ENCODE measurements at places on chromosomes 12 and 14.

GRCh38 chr14:66041582-66041981 lies 444.6 kb upstream of the CCDC196 start:
- no peak for DNase-seq

- DNase-seq: no peak
These were observed 908 bp downstream of the TDP1 start for GRCh38 chr14:89956661-89957009.

GRCh38 chr14:58299401-58300330 lies 1.3 kb downstream of the ARID4A start:
- peak; percentile 40 for DNase-seq

DNA sequence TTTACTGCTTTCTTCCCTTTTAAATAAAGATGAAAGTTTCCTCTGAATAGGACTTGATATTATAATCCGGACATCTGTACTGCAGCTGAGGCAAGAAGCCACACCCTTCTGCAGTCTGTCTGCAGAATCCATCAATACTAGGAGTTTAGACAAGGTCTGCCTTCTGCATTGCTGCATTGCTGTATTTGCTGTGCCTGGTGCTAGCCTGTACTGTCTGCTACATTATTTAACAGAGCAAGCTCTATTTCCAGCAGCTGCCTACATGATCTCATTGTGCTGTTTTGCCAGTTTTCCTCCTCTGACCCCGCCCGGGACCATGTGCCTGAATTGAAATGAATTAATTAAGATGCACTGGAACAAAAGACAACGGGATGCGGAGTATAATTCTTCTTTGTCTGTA lies 1.7 kb downstream of the TUBA1A start:
- peak; percentile 53 for DNase-seq

DNA sequence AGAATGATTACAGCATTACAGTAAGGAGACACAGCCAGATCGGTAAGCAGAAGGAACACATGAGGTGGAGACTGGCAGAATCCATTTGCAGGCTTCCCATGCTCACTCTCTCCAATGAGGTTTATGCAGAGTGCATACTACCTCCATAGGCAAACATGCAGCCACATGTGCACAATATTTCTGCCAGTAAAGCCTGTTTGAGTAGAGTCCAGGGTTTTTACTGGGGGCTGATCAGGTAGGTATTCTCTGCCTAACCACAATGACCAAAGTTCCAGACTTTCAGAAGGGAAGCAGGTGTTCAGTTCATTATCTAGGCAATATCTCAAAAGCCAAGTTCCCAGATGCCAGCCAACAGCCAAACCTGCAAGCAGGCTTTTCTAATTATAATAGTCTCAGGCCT lies 31.1 kb downstream of the INTS13 start:
- peak; percentile 16 for DNase-seq

- DNase-seq: no peak
These were observed 53.7 kb downstream of the RNF34 start for GRCh38 chr12:121453629-121454028.

DNA sequence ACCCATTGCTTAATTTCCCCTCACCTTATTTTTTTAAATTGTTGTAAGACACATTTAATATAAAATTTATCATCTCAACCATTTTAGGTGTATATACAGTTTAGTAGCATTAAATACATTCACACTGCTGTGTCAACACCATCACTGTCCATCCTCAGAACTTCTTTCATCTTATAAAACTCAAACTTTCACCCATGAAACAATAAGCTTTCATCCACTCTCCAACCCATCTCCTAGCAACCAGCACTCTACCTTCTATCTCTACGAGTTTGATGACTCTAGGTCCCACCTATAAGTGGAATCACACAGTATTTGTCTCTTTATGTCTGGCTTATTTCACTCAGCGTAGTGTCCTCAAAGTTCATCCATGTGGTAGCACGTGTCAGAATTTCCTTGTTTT lies 75.5 kb downstream of the TBX3 start:
- no peak for DNase-seq

- no peak for DNase-seq
These were observed 465.5 kb upstream of the ATP2B1 start for GRCh38 chr12:90174198-90174510.

- no peak for DNase-seq
These were observed 234.9 kb upstream of the PLEKHG7 start for GRCh38 chr12:92467886-92468285.

DNA sequence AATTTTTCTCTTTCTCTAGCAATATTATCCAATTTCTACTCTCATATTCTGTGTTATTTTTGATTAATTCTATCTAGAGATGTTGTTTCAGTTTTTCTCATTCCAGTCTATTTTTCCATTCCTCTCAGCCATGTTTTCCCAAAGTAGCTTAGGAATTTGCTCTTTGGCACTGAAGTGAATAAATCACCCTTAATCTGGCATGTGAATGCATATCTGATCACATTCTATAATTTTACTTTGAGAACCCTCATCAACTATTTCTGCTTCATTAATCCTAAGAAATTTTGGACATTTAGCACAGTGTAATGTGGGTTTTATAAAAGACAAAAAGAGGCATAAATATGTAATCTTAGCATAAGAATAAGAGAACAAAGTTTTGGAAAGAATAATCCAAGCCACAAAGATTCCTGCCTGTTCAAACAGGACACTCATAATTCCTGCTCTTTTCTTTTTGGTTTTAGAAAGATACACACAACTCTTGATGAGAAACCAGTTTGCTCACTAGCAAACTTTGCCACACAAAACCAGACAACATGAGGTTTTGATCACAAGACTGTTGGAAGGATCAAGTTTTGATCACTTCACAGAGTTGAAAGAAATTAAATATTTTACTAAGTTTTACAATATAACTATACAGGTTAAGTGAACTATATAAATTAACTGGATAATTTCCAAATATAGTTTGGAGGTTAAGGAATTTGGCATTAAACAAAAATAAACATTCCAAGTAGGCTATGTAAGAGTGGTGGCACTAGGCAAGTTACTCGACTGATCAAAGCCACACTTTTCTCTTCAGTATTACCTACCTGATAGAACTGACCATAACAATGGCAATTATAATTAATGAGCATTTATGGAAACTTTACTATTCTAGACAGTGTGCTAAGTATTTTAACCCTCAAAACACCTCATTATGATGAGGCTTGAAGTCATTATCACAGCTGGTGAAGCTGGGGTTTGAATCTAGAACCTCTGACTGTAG lies 226.6 kb upstream of the TMTC1 start:
- DNase-seq: no peak

GRCh38 chr12:52916216-52916615 lies 11.3 kb upstream of the KRT8 start:
- DNase-seq: no peak

- DNase-seq: no peak
These were observed 48.1 kb upstream of the BCL11B start for GRCh38 chr14:99320105-99320572.

GRCh38 chr14:60164712-60165546 lies at the start of gene DHRS7:
DHRS7 (minus strand) TSS chr14:60165398; CDS start chr14:60165309, 89 bp downstream.
- DNase-seq: peak; percentile 85

GRCh38 chr14:98144964-98145363 lies 1127.0 kb downstream of the BCL11B start:
- DNase-seq: no peak

DNA sequence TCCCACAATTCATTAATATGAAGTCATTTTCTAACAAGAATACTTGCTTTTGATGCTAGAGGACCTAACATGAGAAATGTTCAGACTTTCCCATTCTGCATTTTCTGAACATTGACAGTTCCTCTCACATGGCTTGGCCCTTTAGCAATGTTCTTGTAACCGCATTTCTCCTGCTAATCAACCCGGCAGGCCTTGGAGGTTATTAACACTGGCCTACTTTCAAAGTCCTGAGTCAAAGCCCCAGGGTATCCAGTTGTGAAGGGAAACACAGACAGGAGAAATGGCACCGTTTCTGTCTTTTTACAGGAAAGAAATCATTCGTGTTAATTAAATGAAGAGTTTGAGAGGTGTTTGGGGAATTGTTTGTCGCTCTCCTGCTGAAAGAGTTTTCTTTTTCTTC lies 446.5 kb upstream of the MIS18BP1 start:
- no peak for DNase-seq

GRCh38 chr12:18224745-18225144 lies 36.6 kb upstream of the PIK3C2G start:
- peak; percentile 57 for DNase-seq

DNA sequence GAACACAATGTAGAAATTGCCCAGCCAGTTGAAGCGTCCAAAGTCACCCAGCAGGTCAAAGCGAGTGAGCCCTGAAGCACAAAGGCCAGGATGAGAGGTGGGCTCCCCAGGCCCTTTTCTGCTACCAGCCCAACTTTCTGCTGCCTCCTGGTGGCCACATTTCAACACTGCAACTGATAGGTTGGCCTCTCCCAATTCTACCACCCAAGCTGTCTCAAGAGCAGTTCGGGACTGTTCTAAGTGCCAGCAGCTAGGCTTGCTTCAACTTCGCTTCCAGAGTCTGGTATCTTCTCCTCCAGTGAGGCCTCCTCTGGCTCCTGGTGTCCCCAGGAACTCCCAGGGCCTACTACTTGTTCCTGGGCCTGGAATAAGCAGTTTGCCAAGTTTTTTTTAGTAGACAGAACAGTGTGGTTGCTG lies 3.4 kb upstream of the DHH start:
- DNase-seq: no peak

DNA sequence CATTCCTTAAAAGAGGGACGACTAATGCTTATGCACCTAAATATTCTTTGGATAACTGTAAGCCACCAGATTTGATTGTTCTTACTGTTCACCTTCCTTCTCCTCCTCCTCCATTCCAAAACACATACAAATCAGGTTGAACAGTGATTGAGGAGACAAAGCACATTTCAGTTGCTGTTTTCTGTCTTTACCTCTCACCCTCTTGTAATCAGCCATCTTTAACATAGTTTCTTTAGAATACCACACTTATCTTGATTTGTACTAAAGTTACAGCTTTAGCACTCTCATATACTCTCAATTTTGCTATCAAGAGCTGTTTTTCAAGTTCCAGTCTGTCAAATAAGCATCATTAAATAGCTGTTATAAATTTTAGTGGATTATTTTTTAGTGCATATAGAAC lies 338.3 kb upstream of the RGS6 start:
- DNase-seq: no peak

DNA sequence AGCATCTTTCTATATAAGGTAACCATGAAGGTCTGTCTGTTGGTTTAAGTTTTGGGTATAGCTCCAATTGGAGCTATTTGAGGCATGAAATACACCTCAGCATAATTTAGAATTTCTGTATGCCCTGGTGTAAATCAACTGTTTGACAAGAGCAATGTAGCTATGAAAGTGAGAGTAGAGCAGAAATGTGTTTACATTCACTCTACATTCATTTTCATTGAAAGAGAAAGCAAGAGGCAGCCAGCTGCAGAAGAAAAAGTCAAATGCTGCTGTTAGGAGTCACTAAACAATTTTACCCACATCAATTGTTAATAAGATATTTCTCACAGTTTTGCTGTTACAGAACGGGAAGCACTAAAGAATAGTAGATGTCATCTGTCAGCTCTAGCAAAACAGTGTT lies 252.5 kb downstream of the SLC6A15 start:
- DNase-seq: no peak

- DNase-seq: no peak
These were observed 38.8 kb downstream of the FAM222A start for GRCh38 chr12:109752117-109753053.

DNA sequence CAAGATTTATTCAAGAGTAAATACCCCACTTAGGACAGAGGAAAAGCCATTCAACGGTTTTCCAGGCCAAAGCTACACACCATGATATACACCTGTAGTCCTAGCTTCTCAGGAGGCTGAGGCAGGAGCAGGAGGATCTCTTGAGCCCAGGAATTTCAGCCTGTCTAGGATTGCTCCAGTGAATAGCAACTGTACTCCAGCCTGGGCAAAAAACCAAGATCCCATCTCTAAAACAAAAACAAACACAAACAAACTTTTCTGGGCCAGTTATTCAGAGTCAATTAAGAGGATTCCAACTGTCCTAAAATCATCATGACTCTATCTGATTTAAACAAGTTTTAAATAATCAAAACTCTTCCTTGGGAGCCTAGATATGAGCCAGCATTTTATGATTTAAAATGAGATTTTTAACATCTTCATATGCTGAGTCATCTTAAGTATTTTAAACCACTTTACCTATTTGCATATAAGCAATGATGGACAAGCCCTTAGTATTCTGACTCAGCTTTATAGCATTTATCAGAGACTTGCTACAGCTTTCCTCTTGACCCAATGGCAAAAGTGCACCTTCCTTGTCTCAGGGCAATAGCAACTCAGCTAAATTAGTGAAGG lies 77.1 kb downstream of the KCNMB4 start:
- DNase-seq: no peak

GRCh38 chr12:76249501-76249900 lies 98.7 kb downstream of the BBS10 start:
- no peak for DNase-seq

- DNase-seq: no peak
These were observed 53.9 kb downstream of the ANAPC7 start for GRCh38 chr12:110349514-110350151.

- DNase-seq: no peak
These were observed 20.2 kb upstream of the CLEC4D start for GRCh38 chr12:8493084-8493483.

- peak; percentile 80 for DNase-seq
These were observed 1.9 kb downstream of the NKX2-1 start for GRCh38 chr14:36518031-36518585.

GRCh38 chr12:53484686-53485575 lies 14.3 kb downstream of the MAP3K12 start:
- DNase-seq: no peak

DNA sequence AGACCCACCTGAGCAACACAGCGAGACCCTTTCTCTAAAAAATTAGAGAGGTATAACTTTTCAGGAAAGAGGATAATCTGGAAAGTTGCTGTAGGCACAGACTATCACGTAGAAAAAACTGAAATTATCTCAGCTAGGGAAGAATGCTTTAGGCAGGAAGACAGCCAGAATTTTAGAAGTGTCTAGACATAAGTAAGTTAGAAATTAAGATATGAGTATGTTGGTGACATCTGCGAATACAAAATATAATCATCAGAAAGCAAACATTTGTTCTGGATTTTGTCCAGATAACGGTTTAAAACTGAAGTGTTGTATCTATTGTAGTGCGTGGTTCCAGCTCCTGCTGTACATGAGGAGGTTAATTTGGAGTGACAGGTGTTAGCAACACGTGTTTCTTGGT lies 123.2 kb downstream of the FBXL14 start:
- no peak for DNase-seq

DNA sequence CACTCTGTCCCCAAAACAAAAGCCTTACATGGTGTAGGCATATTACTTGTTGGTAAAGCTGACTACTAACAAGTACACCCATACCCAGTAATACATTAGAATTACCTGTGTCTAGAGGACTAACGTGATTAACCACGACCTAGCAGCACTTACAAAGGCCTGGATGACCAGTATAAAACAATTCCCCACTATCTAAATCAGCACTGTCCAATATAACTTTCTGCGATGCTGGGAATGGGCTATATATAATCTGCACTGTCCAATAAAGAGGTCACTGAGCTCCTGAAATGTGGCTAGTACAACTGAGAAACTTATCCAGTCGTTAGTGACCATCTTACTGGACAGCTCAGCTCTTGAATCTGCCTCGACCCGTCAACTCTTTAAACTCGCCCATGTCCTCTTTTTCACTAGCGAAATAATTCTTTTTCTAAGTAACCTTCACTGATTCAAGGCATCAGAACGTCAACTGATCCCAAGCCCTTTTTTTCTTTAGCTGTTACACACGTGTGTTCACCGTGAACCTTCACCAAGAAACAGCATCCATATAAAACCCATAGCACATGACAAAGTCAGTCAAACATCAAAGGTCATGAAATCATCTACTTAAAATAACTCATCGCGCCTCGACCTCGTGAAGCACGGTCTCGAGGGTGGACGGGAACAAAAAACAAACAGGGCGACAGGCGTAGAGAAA lies 905 bp upstream of the CIPC start:
- DNase-seq: peak; percentile 64

GRCh38 chr12:22333713-22334409 lies 646 bp downstream of the ST8SIA1 start:
- DNase-seq: no peak

Data from DMS79 treated with DMSO at 0.1 percent for 48 hours (cell line).